ENCODE measurements at places on chromosomes 6 and 20. TPM values are rescaled to one million over a fixed set of nuclear protein-coding genes. Genes with fewer than 3 reads are reported as not detected.

- DNase-seq: no peak
Observed at GRCh38 chr20:32067234-32067821, 15.3 kb downstream of the HCK start.

The ARHGAP40 gene
- total RNA-seq: 0.42 TPM

The C20orf202 gene
- total RNA-seq: 0.17 TPM

The SIRPB1 gene
- 4.0 TPM for total RNA-seq

The MACROD2 gene
- 1.4 TPM for total RNA-seq
